ENCODE measurements at places on chromosomes 16 and 17. TPM values are rescaled to one million over a fixed set of nuclear protein-coding genes. Genes with fewer than 3 reads are reported as not detected.

DNA sequence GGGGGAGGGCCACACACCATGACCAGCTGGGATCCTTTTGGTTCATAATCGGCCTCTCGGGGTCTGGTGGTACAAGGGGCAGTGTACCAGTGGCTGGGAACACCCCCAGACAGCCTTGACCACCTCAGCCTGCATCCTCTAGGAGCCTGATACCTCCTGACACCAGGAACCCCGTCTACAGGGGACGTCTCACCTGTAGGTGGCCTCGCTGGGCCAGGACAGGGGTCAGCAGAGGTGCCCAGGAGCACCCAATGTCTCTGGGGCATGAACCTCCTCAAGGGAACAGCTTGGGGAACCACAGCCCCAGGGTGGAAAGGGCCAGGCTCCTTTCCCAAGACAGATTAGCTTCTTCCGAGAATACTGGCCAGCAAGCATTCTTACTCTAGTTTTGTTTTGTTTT, 2.5 kb upstream of the METRNL start:
- DNase-seq, result no peak

DNA sequence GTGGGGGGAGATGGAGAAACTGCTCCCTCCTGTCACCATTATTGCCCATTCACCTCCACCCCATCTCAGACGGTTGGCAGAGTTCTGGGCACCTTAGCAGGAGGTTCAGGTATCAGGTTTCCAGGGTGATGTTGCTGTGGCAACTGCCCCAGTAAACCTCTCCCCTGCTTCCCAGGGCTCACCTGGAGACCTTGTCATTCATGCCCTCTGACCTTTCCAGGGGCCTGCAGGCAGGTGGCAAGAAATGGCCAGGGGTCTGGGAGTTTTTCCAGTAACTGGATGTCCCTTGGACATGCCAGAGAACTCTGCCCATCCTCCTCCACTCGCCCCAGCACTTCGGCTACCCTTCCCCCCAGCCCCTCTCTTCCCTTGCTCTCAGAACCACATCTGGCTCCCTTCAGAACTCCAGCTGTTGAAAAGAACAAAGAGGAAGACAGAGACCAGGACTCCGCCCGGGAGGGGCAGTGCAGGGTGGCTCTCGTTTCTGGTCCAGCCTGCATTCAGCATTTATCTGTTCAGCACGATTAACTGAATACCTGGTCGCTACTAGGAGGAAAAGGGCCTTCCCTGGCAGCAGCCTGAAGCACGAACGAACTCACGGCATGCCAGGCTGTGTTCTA, 8.5 kb downstream of the MLLT6 start:
- DNase-seq, result no peak

DNA sequence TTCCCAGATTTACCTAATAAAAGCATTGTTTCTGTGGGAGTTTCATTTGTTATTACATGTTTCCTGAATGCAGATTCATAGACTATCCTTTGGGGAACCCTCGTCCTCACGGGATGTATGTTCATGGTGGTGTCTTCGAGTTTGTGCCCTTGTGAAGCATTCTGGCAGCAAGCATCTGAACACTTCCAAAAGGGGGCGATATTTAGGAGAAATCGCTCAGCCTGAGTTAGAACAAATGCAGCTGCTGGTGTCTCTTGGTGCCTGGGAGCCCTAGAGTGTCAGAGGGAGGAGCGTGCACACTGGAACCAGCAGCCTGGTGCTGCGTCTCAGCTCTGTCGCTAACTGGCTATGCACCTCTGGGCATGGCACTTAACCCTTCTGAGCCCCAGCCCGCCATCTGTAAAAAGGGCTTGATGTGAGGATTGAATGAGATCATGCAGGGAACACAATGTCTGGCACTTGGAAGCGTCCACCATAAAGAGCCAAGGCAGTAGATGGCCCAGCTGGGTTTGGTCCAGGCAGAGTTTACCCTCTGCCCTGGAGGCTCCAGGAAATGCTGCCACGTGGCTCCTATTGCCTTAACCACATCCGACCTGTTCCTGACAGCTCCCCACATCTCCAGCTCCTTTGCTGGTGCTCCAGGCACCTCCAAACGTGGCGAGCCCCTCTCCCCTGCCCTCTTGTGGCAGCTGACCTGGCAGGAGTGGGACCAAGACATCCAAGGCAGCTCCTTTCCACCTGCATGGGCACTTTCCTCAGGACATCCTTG, 25.0 kb upstream of the C16orf78 start:
- DNase-seq, result peak; percentile 3

DNA sequence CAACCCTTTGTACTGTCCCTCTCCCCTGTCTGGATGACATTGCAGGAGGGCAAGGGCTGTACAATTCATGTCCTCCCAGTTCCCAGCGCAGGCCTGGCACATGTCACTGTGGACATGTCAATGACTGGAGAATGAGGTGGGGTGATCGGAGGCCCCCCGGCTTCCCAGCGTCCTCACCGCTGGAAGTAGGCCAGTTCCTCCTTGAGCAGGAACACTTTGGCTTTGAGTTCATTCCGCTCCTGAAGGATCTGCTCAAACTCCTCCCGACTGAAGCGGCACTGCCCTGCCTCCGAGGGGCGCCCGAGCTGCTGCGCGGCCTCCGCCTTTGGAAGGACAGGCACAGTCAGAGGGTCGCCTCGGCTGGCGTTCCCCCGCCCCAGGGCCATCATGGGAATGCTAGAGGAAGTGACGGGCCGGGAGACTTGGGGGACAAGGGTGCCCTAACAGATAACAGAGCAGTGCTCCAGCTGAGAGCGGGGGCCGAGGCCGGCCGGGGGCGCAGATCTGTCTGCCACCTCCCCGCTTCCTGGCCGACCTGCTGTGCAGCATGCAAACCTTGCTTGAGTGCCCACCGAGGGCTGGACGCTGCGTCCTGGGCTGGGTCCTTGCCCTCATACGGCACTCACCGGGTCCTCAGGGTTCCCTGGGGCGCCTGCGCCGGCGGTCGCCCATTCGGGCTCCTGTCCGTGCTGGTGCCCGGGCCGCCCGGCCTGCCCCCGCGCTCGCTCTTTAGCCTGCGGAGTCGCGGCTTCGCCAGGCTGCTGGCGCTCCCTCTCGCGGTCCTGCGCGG, 1.3 kb downstream of the RILP start:
- DNase-seq, result no peak

DNA sequence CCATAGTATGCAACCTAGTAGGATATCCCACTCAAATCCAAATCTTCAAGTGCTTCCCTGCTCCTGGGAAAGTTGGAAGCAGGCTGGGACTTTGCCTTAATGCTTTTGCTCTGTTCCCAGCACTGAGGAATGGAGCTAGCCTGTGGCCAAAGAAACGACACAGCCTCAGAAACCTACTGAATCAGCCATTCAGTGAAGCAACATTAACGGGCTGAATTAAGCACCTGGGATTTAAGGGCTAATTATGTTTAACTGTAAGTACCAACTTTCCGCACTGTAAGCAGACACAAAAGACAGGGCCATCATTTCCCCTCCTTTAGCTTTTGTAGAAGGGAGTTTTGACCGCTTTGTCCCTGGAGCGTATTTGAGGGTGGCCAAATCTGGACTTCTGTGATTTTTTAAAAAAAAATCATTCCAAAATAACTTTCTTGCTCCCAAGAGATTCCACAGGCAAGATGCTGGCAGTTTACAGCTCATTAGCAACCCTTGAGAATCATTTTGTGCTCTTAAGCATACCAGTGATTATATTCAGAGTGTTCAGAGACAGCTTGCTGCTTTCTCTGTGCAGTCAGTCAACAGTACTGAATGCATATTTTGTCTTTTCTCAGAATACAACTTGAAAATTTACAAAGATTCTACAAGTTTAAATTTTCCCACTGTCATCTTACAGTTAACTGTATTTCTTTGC, 17.6 kb upstream of the NOL11 start:
- no peak for DNase-seq

- DNase-seq, result peak; percentile 86
Observed at GRCh38 chr17:68456339-68457167, 743 bp downstream of the WIPI1 start.

DNA sequence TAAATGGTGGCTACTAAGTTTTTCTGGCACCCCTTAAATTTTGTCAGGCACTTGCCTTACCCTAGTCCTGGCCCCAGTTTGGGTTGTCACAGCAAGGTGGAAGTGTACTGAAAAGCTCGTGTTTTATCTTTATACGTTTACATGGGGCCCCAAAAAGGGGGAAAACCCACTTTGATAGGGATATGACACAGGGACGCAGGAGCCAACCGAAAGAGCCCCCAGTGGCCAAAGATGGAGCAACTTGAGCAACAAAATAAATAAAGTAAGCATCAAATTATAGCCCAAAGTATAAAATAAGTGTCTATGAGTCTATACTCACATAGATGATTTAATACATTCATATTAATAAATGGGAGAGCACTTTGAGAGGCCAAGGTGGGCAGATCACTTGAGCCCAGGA, 5.0 kb upstream of the CETP start:
- DNase-seq, result no peak

GRCh38 chr17:66686601-66687000, 148.3 kb upstream of the CACNG5 start:
- no peak for DNase-seq

- DNase-seq, result peak; percentile 85
Observed at GRCh38 chr17:12089809-12090384, 69.2 kb downstream of the MAP2K4 start.

DNA sequence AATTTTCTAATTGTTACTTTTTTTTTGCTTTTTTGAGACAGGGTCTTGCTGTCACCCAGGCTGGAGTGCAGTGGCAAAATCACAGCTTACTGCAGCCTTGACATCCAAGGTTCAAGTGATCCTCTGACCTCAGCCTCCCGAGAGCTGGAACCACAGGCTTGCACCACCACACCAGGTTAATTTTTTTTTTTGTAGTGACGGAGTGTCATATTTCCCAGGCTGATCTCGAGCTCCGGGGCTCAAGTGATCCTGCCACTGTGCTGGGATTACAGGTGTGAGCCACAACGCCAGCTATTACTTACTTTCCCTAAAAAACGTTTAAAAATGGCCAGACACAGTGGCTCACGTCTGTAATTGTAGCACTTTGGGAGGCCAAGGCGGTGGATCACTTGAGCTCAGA, 6.6 kb downstream of the NPLOC4 start:
- no peak for DNase-seq

- DNase-seq, result no peak
Observed at GRCh38 chr16:81639931-81640680, 139.0 kb upstream of the PLCG2 start.

DNA sequence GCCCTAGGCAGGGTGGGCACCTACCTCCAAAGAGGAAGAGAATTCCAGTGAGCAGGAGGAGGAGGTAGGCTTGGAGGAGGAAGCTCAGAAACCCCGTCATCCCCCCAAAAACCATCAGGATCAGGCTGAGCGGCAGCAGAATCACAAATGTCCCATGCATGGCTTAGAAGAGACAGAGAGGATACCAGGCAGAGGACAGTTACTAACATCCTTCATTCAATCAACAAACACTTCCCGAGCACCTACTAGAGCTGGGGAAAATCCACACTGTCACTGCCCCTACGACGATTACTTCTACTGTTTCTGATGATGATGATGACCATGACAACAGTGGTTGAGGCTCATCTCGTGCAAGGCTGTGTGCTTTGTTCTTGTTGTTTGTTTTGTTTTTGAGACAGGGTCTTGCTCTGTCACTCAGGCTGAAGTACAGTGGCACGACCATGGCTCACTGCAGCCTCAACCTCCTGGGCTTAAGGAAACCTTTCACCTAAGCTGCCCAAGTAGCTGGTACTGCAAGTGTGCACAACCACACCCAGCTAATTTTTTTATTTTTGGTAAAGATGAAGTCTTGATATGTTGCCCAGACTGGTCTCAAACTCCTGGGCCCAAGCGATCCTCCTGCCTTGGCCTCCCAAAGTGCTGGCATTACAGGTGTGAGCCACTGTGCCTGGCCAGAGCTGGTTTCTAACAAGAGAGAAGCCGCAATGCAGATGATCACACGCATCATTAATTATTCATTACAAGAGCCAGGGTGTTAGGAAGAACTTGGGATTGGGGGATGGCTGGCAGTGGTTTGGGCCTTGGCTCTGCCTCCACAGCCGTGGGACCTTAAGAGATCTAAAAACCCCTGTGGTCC, 18.0 kb downstream of the TMEM114 start:
- no peak for DNase-seq

- DNase-seq, result no peak
Observed at GRCh38 chr17:27457731-27458523, 1.7 kb downstream of the KSR1 start.

DNA sequence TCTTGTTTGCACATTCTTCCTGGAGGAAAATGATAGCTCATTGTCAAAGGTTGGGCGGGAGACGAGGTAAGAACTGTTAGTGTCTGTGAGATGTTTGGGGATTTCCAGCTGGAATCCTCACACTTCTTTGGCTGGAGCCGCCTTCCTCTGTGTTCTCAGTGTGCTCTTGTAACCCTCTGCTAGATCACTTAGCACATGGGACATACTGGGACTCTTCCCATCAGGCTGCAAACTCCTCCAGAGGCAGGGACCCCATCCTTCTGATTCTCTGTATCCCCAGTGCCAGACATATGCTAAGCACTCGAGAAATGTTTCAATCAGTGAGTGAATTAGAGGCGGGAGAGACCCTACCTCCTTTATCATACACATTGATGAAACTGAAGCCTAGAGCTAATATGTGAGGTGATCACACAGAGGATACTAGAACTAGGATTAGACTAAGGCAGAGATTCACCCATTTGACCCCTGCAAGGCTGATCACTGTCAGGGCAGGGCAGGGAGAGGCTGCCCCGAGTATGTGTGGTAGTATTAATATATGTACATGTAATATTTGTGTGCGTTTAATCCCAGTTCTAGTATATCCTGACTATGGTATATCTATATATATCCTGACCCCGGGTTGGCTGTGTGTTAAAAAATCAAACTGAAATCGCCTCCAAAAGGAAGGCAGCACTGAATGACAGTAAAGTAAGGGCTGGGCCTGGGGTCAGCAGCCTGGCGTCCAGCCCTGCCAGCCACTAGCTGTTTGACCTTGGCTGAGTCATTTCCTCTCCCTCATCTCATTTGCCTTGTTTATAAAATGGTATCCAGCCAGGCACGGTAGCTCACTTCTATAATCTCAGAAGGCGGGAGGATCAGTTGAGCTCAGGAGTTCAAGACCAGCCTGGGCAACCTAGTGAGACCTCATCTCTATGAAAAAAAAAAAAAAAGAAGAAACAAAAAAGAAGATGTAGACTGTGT, 75.5 kb upstream of the TBX2 start:
- peak; percentile 56 for DNase-seq

- no peak for DNase-seq
Observed at GRCh38 chr16:397135-397661, at the start of gene NME4. TSS of gene NME4 (plus strand) at chr16:397199. CDS start at chr16:397223, 24 bp downstream.

- DNase-seq, result peak; percentile 91
Observed at GRCh38 chr17:28728364-28729200, at the start of gene NEK8. TSS of gene NEK8 (plus strand) at chr17:28728788. CDS start at chr17:28728814, 26 bp downstream.

DNA sequence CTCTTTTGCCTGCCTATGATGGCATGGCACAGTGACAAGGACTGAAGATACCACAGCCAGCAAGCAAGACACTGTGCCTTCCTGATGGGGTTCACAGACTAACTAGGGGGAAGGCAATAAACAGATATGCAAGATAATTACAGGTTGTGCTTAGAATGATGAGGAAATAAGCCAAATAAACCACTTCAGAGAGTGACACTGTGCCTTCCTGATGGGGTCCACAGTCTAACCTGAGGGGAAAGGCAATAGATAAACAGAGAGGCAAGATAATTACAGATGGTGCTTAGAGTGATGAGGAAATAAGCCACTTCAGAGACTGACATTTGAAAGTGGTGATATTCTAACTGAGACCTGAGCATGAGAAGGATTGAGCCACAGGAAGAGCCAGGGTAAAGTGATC, 84.2 kb downstream of the HS3ST2 start:
- DNase-seq, result no peak

Gene PLCG2
- 3.2 TPM for total RNA-seq

Gene OR2C1
- not detected for total RNA-seq

Gene CLDN6
- 0.07 TPM for total RNA-seq

Gene BTBD17
- not detected for total RNA-seq

Gene LMF1
- not detected for total RNA-seq

Gene CCDC200
- total RNA-seq, result not detected

Gene ITGA2B
- total RNA-seq, result not detected

Gene RNF151
- total RNA-seq, result not detected

Gene TEDC2
- total RNA-seq, result 50.8 TPM

Gene PPP1R27
- not detected for total RNA-seq

Gene TMEM238L
- total RNA-seq, result not detected

All from HT1080 (cell line).